ENCODE measurements at places on chromosomes 16 and 17.

DNA sequence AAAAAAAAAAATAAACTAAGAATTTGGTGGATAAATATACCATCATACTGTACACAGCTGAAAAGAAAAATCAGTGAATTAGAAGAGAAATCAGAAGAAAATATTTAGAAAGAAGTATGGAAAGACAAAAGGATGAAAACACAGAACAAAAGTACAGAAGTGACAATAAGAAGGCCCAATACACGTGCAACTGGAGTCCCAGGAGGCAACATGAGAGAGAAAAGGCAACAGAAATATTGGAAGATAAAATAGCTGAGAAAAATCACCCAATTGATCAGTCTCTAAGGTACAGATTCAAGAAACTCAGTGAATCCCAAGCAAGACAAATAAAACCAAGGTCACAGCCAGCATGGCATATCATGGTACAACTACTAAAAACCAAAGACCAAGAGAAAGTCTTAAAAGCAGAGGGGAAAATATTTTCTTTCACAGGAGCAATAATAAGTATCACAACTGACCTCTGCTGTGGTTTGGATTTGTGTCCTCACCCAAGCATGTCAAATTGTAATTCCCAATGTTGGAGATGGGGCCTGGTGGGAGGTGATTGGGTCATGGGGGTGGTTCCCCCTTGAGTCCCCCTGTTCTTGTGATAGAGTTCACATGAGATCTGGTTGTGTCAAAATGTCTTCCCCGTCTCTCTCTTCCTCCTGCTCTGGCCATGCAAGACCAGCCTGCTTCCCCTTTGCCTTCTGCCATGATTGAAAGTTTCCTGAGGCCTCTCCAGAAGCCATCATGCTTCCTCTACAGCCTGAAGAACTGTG lies 20.2 kb upstream of the ENGASE start:
- DNase-seq, result no peak

- DNase-seq, result no peak
Observed at GRCh38 chr17:31609331-31609730, 217.9 kb downstream of the RAB11FIP4 start.

GRCh38 chr16:86122681-86123342 lies 223.8 kb downstream of the IRF8 start:
- DNase-seq, result no peak

DNA sequence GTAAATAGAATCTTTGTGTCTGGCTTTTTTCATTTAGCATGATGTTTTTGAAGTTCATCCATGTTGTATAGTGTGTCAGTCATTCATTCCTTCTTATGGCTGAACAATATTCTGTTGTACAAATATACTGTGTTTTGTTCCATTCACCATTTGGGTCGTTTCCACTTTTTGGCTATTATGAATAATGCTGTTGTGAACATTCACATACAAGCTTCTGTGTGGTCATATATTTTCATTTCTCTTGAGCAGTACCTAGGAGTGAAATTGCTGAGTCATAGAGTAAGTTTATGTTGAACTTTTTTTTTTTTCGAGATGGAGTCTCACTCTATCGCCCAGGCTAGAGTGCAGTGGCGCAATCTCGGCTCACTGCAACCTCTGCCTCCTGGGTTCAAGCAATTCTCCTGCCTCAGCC lies 32.3 kb upstream of the TAOK1 start:
- DNase-seq, result no peak
